Activated naive CD8-positive, alpha-beta T cell treated with anti-CD3 and anti-CD28 coated beads, Interleukin-2, amount 50 U/mL, for 16 hours (primary cell): ENCODE measurements at places on chromosomes 5 and 9.

DNA sequence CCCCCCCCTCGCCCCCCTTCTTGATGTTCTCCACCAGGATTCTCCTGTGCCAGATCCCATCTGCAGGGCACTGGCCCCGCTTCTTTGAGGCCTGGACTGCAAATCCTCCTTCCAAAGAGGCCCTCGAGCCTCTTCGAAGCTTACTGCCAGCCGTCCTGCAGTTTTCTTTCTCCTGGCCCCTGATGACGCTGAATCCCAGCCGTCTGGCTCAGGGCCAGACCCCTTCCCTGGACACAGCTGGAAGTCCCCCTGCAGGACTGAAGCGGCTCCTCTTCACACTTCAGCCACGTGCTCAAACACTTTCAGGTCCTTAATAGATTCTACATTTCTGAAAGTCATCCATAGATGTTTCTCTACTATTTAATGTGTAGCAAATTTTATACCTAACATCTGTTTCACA is 121.5 kb downstream of the EHMT1 start:
- no peak for DNase-seq

DNA sequence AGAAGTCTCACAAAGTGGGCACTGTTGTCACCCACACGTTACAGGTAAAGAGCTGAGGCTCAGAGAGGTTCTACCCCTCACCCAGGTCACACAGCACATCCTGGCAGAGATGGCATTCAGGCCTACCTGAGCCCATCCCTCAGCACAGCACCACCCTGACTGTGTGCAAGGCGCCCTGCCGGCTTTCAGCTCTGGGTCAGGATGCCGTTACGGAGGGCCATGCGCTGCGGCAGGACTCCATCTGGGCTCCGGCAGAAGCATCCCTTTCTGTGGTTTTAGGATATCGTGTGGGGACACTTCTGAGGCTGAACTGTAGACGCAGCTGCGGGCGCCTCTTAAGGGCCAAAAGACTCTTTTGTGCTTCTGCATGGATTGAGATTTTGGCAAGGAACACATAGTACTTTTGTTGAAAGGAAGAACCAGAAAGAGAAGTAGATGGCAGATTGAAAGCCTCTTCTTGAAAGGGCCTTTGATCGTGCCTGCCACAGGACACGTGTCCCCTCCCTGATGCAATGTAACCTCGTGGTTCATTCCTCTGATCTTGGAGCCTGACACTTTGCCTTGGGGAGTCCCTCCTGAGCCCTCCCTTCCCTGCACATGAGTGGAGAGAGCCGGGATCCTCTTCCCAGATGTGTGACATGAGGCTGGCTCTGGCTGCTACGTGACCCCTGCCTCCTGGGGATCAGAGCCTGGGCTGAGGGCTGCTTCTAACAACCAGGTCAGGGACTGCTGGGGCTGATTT is 31.3 kb downstream of the USP20 start:
- no peak for DNase-seq

GRCh38 chr9:137326445-137327065 is 24.5 kb upstream of the NRARP start:
- DNase-seq = no peak

DNA sequence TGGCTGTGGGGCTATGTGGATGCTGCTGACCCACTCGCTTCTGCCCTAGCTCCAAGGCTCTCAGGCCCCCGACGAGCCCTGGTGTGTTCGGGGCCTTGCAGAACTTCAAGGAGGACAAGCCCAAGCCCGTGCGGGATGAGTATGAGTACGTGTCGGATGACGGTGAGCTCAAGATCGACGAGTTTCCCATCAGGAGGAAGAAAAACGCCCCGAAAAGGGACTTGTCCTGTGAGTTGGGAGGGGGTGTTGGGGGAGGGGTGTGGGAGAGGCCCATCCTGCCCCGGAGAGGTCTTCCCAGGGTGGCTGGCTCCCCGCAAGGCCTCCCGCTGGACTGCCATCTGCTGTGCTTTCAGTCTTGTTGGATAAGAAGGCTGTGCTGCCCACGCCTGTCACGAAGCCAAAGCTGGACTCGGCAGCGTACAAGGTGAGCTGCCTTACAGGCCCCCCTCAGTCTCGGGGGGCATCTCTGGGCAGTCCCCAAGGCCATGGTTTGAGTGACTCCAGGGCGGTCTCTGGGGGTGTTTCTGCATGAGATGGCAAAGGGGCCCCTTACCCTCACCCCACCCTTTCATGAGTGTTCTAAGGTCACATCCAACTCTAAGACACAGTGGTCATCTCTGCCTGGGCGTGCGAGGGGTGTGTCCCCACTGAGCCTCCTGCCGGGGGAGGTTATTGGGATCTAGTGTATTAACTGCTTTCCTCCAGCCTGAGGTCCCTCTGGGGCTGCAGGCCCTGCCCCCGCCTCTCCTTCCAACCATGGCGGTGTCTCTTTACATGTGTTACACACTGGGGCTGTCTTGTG is 89.5 kb downstream of the PHF2 start:
- DNase-seq = no peak

DNA sequence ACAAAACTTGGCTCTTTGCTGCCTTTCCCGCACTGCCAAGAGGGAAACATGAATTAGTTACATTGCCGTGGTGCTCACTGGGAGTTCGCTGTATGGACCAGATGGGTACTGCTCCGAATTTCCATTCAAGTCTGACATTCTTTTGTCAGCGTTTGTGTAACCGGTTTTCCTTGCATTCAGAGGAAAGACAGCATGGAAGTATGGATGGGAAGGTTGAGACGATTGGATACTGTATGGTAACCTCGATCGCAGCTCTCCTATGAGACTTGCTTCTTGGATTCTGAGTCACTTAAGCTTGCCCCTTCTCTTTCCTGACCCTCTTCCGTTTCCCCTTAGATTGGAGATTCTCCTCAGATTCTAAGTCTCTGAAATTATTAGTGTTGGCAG is 625 bp upstream of the UBLCP1 start:
- no peak for DNase-seq

GRCh38 chr5:146626936-146627335 is 110.9 kb upstream of the GPR151 start:
- no peak for DNase-seq

- no peak for DNase-seq
These were observed 26.9 kb upstream of the CCNG1 start for GRCh38 chr5:163410505-163410904.

- no peak for DNase-seq
These were observed 196.6 kb upstream of the OTULINL start for GRCh38 chr5:14385019-14385418.

DNA sequence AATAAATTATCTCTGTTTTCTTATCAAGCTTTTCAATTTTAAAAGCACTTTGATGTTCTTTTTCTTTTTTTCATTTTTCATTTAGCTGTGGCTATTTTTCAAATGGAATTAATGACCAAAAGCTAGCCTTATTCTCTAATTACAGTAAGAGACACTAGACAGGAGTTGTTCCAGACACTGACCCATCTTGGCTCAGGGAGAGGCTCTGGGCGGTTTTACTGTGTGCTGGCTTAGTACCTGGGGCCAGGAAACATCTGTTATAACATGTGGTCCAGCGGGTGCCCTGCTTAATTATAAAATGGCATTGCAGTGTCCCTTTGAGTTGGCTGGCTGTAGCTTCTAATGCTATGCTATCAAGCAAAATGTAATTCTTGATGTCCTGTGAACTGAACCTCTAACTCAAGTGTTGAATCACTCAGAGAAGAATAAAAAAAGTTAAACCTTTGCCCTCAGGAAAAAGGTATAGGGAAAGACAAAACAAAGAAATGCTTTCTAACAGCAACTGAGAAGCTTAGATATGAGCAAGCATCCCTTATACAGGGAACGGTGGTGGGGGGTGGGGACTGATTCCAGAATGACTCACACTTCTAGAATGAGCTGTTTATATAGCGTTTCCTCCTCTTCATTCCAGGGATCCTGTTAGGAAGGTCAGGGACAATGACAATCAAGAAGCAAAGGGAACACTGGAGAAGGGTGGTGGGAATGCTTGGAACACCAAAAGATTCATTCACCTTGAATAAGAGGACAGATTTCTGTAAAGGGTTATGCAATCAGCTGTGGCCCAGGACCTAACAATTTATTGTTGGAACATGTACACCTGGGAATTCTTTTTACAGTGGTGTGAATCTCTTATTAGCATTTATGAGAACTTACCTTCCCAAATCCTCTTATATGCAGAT is 58.7 kb upstream of the NFIB start:
- no peak for DNase-seq

DNA sequence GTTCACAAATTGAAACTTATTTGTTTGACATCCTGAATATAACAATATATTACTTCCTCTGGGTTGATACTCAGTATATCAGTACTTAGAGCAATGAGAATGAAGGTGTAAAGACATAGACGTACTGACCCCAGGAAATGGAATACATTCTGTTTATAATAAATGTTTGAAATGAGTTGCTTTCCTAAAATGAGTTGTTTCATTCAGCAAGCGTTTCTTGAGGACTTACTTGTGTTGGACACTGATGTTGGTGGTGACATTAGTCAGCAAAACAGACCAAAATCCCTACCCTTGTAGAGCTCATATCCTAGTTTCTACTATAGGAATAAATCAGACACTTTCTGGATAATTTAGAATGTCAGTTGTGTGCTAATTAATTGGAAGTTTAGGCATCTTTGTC is 184.3 kb downstream of the ZDHHC21 start:
- no peak for DNase-seq

DNA sequence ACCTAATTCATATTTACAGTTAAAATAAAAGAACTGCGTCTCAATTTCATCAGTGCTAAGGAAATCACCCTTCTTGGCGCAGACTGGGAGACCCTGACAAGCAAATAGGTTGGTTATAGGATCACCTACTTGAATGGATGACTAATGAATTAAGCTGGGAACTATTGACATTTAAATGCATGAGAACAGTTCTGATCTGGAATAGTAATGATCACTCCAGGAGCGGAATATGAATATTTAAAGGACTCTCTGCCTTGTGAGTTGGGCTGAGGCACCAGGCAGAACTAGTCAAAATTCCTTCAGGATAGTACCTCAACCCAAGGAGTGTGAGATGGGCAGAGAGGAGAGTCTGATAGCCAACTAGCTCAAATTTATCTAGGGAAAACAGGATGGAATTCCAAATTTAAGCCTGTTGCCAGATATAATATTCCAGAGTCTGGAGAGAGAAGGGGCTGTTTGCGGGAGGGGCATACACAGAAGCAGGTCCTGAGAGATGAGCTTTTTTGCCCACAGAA is 364.4 kb downstream of the CSNK1G3 start:
- no peak for DNase-seq

GRCh38 chr9:95383185-95383676 is 65.7 kb upstream of the FANCC start:
- no peak for DNase-seq

DNA sequence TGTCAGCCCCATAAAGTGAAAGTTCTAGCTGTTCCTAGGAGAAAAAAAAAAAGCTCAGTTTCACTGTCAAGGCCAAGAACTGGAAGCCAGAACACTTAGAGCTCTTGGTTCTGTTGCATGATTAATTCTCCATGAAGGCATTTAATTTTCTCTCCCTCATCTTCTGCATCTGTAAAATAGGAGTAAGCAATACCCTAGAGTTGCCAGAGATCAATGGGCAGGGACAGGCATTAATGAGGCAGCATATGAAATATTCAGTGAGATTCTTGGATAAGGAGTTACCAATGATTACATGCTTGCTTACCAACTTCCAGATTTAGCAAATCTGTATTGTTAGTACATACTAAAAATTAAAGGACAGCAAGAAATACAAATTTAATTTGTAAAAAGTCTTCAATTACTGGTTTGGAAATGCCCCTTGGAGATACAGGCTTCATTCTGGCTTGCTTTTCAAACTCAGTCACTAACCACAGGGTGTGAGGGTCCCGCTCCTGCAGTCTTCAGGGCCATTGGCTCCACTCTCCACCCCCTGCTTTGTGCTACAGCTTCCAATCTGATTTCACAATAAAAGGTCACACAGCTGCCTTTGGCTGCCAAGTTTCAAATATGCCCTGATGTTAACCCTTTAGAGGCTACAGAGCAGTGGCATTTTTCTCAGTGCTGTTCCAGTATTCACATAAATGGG is 624.6 kb downstream of the BNC2 start:
- no peak for DNase-seq

DNA sequence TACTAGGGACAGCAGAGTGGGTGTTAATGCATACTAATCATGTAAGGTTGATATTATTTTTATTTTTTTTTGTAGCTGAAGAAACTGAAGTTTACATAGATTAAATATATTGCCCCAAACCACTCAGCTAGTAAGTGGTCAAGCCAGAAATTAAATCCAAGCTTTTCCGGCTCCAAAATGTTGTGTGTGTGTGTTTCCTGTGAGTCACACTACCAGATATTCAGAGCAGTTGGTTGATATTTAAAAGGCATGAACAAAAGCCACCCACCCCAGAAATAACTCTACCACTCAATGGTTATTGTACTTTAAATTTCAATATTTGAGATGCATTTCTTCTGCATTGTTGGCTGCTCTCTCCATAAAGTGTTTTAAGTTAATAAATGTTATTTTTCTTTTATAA is 29.5 kb downstream of the KCNN2 start:
- no peak for DNase-seq

- DNase-seq = no peak
These were observed 44.9 kb downstream of the PFDN1 start for GRCh38 chr5:140258016-140258415.

GRCh38 chr5:73596705-73597328 is 29.2 kb upstream of the ARHGEF28 start:
- no peak for DNase-seq

DNA sequence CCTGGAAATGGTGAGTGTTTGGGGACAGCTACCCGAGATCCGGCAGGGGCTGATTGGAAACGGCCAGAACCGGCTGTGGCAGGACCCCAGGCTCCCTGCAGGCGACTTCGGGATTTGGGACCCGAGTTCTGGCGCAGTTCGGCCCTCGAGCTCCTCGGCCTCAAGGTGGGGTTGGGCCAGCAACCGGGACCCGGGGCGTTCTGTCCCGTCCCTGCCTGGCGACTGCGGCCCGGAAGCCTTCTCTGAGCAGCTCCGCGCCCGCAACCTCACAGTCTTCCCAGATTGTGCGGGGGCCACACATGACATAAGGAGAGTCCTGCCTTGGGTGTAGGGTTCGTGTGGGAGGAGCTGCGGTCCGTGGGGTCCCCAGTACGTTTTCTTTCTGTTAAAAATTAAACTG is 23.2 kb upstream of the NEURL1B start:
- no peak for DNase-seq

DNA sequence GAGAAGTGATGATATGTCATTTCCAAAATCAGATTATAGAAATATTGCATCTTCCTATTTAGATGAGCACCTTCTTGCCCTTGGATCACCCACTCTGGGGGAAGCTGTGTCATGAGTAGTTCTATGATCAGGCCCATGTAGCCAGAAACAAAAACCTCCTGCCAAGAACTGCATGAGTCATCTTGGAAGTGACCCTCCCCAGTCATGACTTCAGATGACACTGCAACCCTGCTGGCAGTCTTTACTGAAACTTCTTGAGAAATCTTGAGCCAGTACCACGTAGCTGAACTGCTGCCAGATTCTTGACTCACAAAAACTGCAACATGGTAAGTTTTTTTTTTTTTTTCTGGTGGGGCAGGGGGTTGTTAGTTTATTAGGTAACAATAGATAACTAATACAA is 439.6 kb upstream of the PTGER4 start:
- DNase-seq = no peak

- no peak for DNase-seq
These were observed 122.2 kb downstream of the TMC1 start for GRCh38 chr9:72643651-72644050.
